Right lung (tissue), 10 donors: ENCODE measurements at places on chromosomes 3 and 15. TPM values are rescaled to one million over a fixed set of nuclear protein-coding genes. Genes with fewer than 3 reads are reported as not detected.

GRCh38 chr3:186938716-186939115, 8.4 kb downstream of the ST6GAL1 start:
- DNase-seq, result no peak

DNA sequence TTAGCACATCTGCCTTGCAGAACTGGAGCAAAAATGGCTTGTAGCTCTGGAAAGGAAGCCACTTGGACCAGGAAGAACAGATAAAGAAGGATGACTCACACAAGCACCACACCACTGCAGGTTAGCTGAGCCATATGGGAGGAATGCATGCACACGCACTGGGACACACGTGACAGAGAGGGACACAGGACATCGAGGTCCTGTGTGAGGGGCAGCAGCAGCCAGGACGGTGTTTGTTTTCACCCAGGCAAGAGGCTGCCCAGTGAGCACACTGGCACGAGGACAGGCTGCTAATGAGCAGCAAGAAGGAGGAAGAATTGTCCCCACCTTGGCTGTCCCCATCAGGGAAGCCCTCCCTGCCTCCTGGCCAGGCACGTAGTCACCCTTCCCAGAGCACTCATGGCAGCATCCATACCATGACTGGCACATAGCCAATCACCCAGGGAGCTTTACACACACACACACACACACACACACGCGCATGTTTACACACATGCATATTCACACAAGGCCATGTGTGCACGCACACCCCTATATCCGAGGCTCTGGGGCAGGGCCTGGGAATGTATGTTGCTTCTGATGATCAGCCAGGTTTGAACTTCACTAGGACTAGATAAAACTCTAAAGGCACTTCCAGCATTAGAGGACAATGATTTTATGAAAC, 24.0 kb upstream of the SPTBN5 start:
- no peak for DNase-seq

GRCh38 chr3:27110020-27110419, 259.2 kb downstream of the NEK10 start:
- no peak for DNase-seq

DNA sequence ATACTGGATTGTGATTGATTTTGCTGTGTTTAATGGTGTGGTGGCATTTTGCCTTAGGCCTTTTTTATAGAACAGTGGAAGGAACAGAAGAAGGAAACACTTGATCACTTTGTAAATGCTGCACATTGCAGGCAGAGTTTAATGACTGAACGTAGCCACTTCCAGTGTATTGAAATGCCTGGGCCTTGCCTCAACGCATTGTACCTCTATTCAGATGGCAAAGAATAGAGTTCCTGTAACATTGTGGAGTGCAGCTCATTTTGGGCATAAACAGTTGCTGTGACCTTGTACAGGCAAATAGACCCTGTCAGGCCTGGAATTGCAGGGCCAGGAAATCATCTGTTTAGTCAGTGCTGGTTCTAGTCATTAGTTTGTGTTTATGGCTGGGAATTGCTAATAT, 225.0 kb downstream of the EPHA3 start:
- DNase-seq, result no peak

DNA sequence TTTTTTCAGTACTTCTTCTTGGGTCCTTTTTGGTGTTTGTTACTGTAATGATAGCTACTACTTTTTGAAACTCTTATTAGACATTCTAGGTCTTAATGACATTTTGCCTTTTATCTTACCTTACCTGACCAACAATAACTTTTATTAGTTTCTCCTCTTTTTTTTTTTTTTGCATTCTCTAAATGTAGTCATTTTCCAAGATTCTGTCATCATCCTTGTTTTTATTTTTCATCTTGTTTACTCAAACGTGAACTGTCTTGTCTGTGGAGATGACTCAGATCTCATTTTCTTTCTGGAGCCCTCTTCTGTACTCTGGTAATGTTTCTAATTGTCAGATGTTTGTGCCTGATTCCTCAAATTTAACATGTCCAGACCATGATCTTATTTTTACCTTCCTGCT, 2.9 kb downstream of the ABHD5 start:
- no peak for DNase-seq

GRCh38 chr15:35827141-35827540, 281.2 kb upstream of the DPH6 start:
- DNase-seq, result no peak

- no peak for DNase-seq
Observed at GRCh38 chr3:54421943-54422342, 299.6 kb downstream of the CACNA2D3 start.

DNA sequence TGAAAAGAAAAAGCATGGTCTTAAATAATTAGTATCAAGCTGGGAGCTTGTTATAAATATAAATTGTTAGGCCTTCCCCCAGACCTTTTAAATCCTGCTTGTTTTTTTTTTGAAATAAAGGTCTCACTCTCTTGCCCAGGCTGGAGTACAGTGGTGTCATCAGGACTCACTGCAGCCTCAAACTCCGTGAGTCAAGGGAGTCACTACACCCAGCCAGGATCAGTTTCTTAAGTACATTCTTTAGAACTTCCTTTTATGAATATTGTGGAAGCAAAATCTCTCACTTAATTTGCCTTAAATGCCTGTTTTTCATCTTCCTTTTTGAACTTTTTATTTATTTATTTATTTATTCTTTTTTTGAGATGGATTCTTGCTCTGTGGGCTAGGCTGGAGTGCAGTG, 20.8 kb upstream of the DENND4A start:
- DNase-seq, result no peak

DNA sequence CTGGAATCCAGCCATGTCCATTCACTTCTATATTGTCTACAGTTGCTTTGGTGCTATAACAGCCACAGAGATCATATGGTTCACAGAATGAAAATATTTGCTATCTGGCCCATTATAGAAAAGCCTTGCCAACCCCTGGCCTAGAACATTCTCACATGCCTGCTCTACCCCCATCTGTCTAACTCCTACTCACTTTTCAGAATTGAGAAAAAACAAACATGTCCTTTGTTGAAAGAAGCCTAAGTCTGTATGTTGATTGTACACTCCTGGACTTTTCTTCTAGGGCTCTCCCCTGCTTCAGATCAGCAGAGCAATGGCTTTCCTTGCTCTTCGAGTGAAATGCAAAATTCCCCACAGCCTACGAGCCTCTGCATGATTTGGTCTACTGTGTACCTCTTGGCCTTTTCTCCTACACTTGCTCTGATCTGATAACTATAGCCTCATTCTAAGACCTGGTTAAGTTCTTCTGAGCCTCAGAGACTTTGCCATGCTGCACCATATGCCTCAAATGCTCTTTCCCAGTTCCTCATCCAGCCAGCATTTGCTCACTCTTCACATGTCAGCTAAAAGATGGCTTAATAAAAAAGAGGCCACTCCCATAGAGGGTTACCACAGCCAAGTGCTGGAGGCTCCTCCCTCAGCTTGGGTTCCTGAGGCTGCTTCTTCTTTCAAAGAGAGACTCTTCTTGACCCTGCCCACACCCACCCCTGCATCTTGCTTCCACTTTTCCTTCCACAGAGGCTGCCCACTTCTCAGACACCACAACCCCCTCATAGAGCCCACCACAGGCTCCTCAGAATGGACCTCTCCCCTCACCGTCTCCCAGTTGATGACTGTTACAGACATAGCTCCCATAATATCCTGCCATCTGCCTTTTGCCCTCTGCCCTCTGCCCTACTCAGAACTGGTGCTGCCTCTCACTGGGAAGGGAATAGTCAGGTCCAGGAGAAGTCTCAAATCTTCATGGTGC, 22.9 kb upstream of the DCLK3 start:
- DNase-seq, result no peak

- DNase-seq, result no peak
Observed at GRCh38 chr3:43647331-43648166, 25.7 kb upstream of the ANO10 start.

DNA sequence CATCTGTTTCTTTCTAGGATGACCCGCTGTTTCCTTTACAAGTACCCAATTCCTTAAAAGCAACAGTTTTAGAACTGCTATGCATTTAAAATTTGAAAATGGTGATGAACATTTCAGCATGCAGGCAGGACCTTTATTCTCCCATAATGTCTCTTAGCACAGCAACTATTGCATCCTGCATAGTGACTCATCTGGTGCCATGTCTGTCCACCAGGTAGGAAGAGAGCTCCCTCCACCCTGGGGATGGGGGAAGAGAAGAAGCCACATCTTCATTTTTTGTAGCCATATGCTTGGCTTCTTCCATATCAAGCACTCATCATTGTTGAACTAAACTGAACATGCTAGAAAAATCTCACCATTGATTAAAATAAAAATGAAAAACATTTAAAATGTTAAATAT, 9.9 kb downstream of the GPR15 start:
- DNase-seq, result no peak

DNA sequence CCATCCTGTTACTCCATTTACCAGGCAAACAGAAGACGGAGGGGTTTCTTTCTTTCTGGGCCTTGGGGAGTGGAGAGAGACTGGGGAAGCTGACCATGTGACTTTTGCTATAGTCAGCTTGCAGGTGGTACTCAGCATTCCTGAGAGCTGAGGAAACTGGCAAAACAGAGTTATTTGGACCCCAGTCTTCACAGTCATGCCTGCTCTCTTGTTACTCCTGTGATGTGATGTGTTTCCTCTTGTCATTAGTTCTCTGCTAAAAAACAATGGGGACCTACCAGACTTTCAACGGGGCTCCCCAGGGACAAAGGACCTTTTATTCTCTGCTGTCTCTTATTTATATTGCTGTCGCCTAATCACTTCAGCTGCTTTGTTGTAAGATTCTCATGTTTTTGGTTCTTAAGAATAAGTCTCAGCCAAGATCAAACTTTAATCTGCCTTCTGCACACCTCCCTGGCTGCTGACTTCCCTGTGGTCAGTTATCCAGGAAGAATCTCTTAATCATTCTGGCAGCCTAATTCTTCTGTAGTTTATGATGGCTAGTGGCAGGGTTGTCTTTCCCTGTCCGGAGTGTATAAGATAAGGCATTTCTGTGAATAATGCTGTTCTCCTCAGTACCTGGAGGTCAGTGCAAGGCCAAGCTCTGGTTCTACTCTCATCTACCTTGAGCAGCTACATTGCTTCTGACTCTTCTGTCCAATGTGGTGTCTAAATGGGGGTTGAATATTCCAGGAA, 8.8 kb downstream of the STARD9 start:
- no peak for DNase-seq

DNA sequence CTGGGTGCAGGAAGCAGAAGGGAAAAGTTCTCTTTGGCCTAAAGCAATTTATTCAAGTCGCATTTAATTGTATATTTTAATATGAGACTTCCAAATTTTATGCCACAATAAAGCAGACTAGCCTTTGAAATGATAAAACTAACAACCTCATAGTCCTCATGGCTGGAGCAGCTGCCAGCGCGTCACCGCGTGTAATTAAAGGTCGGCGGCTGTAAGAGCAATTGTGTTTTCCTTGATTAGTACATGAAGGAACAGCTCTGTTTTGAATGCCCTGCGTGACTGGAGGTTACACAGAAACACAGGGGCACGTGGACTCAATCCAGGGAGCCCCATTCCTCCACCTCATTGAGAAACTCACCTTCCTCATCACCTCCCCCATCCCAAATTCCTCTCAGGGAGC, 10.1 kb upstream of the LRRC15 start:
- no peak for DNase-seq

DNA sequence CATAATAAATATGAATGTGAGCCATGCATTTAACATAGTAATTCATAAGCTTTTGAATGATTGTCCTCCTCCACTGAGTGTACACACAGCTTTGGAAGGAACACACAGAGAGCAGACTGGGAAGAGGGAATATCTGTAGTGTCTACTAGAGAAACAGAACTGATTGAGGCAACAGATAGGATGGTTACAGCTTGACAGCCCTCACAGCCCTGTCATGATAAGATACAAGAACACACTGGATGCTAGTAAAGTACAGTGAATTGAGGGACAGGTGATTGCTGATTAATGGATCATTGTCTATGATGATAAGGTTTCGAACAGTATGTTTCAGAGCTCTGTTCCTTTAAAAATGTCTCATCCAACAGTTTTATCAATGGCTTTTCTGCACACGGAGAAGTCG, 383.4 kb upstream of the GBE1 start:
- no peak for DNase-seq

DNA sequence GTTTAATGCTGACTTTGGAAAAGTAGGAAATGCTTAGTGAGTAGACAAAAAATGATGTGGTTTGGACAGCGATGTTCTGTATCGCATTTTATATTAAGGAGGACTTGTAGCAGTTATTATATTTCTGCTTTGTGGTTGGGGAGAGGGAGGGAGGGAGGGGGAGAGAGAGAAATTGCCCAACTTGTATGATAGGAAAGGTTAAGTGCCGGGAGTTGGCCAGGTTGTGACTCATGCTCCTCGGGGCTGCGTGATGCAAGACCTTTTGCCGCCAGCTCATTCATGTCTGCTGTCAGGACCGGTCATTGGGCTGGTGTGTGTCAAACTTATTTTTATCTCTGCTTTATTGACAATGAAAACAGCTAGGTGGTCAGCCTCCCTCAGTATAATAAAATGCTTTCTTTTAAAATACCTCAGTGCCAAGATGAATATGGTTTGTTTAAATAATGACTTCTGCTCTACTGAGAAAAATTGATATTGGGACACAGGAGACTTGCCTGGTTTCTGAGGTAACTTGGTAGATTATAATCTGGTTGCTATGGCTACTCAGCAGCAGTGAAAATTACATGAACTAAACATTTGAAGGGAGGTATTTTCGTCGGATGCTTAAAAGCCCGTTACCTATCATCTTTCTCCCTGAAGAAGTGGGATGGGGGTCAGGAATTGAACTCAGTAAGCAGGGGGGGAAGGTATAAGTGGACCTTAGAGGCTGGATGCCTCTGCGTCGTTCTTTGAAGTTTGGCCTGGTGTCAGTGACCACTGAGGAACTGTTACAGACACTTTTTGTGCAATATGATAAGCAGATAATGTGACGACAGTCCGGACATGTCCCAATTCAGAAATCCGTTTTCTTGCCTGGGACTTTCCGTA, 90.7 kb downstream of the FNDC3B start:
- peak; percentile 51 for DNase-seq

DNA sequence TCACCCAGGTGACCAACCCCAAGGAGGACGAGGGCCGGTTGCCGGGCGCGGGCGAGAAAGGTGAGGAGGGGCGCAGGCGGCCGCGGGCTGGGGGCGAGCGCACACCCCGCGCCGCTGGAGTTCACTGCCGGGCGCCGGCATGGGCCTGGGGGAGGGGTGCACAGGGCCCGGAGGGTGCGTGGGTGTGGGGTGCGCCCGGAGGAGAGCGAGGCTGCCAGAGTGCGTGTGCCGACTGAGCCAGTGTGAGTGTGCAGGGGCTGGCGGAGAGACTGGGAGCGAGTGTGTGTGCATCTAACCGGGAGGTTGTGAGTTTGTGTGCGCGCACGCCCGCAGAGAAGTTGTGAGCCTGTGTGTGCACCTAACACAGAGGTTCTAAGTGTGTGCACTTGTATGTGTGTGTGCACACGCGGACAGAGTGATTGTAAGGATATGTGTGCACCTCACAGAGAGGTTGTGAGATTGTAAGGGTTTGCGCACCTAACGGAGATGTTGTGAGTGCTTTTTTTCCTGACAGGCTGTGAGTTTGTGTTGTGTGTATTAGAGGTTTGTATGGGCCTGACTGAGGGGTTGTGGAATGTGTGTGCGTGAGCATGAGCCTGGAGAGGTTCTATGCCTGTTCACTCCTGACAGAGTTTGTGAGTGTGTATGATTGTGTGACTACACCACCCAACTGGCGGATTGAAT, 681 bp downstream of the CTDSPL start:
- peak; percentile 32 for DNase-seq

GRCh38 chr15:67750371-67750770, 74.9 kb upstream of the SKOR1 start:
- no peak for DNase-seq

AP3B2 gene
- polyA plus RNA-seq, result 3.4 TPM

EIF4E3 gene
- polyA plus RNA-seq, result 14.0 TPM

CYP1A1 gene
- 1.1 TPM for polyA plus RNA-seq

MYNN gene
- 38.3 TPM for polyA plus RNA-seq

CYP19A1 gene
- polyA plus RNA-seq, result 0.10 TPM

CCDC39 gene
- 15.0 TPM for polyA plus RNA-seq

ISLR gene
- 45.2 TPM for polyA plus RNA-seq

LRRIQ4 gene
- polyA plus RNA-seq, result 0.14 TPM
